ENCODE measurements at places on chromosomes 7 and 10.

DNA sequence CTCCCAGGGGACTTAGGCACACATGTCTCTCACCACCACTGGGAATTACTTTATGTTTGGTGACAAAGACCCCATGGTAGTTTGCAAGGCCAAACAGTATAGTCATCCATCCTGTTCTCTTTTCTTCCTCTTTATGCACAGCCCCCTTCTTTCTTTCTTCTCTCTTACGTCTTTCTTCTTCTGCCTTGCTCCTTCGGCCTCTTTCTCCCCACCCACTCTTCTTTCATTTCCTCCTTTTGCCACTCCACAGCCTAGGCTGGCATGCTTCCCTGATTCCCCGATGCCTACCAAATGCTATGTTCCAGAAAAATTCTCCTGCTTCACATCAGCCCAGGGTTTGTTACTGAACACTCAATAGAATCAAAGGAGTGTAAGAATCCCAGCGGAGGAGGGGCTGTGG lies 62.4 kb upstream of the MKLN1 start:
- DNase-seq = no peak

- no peak for DNase-seq
Observed at GRCh38 chr10:72801263-72801868, 92.2 kb upstream of the OIT3 start.

GRCh38 chr7:65840446-65840845 lies 32.4 kb upstream of the VKORC1L1 start:
- no peak for DNase-seq

DNA sequence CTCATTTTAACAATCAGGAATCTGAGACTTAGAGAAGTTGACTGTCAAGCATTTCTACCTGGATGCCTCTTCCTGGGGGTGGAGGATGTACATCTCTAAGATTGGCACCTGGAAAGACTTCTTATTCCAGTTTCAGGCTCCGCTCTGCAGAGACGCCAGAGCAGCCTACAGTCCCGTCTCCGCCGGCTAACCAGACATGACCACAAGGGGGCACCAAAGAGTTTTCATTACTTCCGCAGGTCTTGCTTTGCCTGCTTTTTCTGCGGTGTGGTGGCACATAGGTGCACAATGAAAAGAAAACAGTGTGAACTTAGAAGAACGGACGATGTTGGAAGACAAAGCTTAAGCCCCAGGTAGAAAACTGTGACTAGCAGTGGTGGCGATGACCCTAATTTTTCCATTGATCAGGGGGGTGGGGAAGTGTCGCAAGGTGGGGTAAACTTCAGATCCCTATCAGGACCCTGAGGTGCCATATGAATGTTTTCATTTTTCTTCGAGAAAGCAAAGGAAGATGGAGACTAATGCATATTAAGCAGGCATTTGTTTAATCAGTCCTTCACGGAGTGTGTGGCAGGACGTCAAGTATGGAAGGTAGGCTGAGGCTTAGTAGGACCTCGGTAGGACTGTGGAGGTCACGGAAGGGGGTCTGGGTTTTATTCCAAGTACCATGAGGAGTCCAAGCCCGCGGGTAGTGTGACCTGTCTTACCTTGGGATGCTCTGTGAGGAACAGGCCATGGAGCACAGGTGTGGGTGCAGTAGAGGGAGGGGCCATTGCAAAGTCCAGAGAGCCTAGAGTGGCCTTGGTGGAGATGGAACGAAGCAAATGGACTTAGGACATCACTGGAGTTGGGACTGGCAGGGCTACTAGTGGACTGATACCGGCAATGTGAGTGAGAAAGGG lies 60.1 kb upstream of the SORCS3 start:
- peak; percentile 70 for DNase-seq

GRCh38 chr7:26397796-26398426 lies 106.2 kb downstream of the SNX10 start:
- no peak for DNase-seq

- DNase-seq = no peak
Observed at GRCh38 chr7:149871576-149871975, 2.2 kb upstream of the ATP6V0E2 start.

- DNase-seq = no peak
Observed at GRCh38 chr7:100021297-100021696, 5.9 kb downstream of the ZKSCAN1 start.

DNA sequence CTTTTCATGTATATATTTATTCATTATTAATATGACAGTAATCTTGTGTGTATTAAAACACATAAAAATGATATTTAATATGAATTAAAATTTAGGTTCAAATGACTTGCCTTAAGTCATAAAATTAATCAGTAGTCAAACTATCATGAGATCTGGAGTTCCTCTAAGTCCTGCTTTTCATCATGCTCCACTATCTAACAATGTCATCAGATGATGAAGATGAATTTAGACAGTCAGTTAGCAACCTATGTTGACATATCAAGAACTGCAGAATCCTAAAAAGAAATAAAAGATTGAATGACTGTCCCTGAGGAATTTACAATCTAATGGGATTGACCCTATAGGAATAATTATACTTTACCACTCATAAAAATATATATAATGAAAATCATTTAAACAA lies 7.1 kb downstream of the CABCOCO1 start:
- no peak for DNase-seq

DNA sequence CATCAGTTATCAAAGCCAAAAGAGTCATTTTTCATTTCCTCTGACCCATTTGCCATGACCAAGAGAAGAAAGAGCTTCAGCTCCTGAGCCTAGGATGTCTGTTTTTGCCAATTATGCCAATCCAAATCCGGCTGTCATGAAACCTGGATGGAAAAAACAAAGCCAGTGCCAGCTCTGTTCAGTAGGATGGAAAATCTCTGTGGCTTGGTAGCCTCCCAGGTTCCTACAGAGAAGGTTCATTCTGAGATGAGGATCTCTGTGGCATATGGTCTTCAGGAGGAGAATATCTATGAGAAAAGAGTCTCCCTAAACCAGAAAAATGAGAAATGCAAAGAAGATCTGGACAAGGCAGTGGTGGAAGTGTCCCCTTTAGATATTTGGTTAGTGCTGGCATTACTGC lies 475.4 kb downstream of the CNTNAP2 start:
- no peak for DNase-seq

GRCh38 chr10:124336186-124336585 lies 82.5 kb downstream of the OAT start:
- no peak for DNase-seq

- DNase-seq = no peak
Observed at GRCh38 chr10:132881186-132881920, 61.0 kb downstream of the CFAP46 start.

- no peak for DNase-seq
Observed at GRCh38 chr7:5635006-5635405, 146.5 kb downstream of the RNF216 start.
